ENCODE measurements at places on chromosomes 1 and 21.

DNA sequence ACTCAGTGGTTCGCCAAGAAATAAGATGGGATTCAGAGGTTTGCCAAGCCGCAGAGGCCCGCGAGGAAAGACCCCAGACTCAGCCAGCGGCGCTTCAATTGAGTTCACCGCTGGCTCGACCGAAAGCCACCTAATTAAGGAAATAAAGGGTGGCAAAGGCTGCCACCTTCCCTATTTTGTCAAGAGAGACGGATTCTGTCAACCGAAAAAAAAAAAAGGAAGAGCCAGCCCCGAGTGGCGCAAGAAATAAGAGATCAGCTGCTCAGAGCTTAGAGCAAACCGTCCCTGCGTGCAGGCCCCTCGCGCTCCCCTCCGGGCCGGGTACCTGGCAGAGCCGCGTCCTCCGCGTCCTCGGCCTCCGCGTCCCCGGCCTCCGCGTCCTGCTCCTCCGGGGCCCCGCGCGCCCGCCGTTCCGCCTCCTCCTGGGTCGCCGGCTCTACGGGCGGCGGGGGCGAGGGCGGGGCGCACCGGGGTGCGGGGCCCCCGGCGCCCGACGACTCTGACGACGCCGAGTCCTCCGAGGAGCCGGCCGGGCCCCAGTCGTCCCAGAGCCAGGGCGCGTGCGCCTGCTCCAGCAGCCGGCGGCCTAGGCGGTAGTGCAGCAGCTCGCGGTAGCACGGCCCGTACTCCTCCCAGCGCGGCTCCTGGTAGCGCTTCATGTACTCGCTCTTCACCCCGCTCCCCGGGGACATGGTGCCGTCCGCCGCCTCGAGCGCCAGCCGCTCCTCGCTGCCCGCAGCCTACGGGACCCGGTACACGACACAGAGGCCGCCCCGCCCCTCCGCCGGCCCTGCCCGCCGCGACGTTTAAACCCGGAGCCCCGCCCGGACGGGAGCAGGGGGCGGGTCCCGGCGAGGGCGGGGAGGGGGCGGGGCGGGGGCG is 832 bp downstream of the CCSAP start:
- peak; percentile 76 for DNase-seq

GRCh38 chr1:3653286-3653618 is 936 bp downstream of the TP73 start:
- DNase-seq, result no peak

GRCh38 chr1:155320661-155321617 is at the start of gene RUSC1:
Gene RUSC1, plus strand, starts transcription at chr1:155320894. Its CDS starts 880 bp downstream, at chr1:155321774.
- peak; percentile 54 for DNase-seq

DNA sequence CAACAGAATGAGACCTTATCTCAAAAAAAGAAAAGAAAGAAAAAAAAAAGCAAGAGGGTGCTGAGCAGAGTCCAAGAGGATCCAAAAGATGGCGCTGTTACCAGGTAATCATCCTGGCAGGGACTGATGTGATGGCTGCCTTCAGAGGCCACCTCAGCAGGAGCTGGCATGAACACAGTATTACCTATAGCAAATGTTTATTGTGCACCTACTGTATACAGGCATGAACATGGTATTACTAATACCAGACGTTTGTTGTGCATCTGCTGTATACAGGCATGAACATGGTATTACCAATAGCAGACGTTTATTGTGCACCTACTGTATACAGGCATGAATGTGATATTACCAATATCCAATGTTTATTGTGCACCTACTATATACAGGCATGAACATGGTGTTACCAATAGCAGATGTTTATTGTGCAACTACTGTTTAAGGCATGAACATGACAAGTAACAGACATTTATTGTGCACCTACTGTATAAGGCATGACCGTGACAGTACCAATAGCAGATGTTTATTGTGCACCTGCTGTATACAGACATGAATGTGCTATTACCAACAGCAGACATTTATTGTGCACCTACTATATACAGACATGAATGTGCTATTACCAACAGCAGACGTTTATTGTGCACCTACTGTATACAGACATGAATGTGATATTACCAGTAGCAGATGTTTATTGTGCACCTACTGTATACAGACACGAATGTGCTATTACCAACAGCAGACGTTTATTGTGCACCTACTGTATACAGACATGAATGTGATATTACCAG is 115.1 kb upstream of the TMEM51 start:
- DNase-seq, result no peak

- no peak for DNase-seq
These were observed 62.6 kb downstream of the ARHGEF16 start for GRCh38 chr1:3516911-3517675.
